ENCODE measurements at places on chromosomes 11 and 22.

- no peak for DNase-seq
Observed at GRCh38 chr22:41479671-41480396, 10.9 kb downstream of the ACO2 start.

DNA sequence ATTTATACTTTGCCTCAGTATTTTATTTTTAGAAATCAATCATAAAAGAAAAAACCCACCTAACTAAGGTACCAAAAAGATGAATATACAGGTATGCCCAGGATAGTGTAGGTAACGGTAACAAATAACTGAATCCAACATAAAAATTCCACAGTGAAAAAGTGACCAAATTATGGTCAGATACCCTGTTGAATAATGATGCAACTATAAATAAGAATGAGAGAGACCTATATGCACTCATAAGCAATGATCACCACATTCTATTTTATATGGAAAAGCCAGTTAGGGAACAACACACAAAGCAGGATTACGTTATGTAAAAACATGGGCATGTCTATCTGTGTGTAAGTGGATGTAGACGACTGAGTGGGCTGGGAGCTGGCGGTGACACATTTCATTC is 7.0 kb upstream of the ZNF74 start:
- DNase-seq = no peak

DNA sequence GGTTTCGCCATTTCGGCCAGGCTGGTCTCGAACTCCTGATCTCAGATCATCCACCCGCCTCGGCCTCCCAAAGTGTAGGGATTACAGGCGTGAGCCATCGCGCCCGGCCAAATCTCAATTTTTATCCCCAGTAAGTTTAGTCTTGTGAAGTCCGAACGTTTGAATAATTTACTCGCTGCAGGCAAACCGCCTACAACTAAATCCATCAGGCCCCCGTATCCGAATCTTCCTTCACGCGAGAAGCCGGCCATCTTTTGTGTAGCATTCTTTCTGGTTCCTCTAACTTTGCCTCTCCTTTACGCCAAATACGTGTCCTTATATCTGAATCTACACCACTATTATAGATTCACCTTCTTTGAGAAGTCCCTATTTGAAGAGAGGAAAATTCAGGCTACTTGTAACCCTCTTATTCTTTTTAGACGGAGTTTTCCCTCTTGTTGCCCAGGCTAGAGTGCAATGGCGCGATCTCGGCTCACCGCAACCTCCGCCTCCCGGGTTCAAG is 581 bp upstream of the EIF3L start:
- no peak for DNase-seq

DNA sequence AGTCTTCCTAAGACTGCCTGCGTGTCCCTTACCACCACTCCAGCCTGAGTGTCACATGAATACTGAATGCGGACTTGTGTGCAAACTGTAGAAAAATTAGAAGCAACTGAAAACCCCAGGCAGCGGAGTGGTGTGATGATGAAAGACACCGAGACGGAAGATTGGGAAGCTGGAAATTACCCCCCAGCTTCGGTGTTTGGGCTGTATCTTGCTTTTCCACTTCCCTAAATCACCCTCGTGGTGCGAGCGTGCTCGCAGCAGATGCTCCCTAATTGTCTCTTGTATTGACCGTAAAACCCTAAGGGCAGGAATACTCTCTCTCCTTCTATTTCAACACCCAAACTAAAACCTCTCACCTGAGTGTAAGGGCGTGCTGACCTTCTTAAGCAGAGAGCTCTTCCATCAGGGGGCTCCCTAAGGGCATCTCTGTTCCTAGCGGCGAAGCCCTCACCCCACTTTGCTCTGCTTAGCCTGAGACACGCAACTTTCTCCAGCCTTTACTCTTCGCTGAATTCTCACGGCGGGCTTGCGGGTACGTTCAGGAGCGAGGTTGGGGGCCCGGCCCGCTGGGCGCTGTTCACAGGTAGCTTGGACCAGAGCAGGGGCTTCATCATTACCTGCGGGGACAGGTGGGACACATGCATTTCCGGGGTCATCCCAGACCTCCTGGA is 62.4 kb downstream of the CRYBB2 start:
- no peak for DNase-seq

DNA sequence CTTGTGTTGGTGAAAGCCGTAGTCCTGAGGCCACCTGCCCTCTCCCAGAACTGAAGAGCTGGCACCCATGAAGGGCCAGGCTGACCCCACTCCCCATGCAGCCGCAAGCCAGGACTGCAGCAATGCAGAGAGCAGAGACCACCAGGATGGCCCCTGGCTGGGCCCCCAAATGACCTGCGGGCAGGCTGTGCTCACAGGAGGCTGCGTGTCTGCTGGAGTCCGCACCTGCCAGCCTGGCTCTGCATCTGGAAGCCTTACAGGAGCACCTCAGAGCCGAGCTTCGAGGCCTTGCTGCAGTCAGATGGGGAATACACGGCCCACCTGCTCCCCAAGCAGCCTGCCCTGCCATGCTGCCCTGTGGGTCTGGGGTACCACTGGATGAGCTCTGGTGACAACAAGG is 1336.8 kb downstream of the TBC1D22A start:
- no peak for DNase-seq

DNA sequence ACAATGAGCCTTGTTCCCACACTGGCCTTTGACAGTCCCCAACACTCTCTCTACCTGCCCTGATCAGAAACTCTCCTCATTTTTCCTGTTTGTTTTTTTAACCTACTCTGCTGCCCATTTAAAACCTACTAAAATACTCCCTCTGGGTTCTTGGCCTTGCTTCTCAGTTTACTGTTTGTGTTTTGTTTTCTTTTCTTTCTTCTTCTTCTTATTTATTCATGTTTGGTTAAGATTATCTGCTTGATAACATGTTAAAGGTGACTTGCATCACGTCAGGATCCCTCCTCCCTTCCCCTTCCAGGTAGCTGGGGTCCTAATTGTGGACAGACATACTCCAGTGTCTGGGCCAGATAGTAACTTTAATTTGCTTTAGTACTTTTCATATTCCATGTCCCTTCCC is 95.0 kb upstream of the KCNA4 start:
- DNase-seq = no peak
